Testis (tissue), 5 donors: ENCODE measurements at places on chromosomes 6 and 20.

- no peak for DNase-seq
Measured at GRCh38 chr6:148959008-148959407, 212.2 kb downstream of the UST start.

DNA sequence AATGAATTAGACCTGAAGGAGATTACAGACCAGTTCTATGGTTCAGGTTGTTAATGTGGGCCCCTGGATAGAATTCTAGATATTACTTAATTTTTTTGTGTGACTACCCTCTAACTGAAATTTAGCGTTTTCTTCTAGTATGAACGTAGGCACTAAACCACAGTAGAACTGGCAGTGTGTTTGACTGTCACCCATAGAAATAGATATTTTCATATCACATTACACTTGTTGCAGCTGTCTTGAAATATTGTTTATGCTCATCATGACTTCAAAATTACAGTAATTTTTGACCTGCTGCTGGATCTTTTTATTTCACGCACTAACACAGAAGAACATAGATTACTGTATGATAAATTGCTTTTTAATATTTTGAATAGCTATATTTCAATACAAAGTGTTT lies 31.6 kb downstream of the E2F3 start:
- no peak for DNase-seq

GRCh38 chr20:16555754-16556153 lies 17.5 kb downstream of the KIF16B start:
- no peak for DNase-seq

- DNase-seq: no peak
Measured at GRCh38 chr6:92147246-92147645, 1272.1 kb downstream of the EPHA7 start.

DNA sequence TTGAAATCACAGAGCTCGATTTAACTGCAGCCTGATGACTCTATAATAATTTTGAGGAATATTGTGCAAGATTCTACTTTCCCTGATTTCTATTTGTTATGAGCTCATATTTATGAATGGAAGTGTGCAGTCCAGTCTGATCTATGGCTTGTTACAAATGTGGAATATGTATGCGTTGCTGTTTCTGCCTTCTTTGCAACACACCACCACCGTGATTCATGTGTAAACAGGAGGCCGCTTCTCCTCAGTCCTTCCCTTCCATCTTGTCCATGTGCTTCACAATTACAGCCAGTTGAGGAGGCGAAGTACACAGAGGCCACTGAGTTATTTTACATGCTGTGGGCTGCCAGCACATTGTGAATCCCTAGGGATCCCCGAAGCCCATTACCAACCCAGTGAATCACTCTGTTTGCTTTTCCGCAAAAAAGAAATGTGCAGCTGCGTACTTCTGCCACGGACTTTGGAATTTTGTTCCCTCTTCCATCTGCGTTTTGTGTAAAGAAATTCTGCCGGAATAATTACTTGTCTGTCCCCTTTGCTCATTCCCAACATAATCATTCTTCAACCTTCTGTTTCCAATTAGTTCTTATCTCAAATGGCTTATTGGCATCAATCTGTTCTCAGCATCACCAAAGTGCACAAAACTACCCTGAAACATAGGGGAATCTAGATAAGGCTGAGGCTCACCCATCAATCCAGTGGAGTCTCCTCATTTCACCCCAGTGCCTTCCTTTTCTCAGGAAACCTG lies 551.6 kb upstream of the CITED2 start:
- no peak for DNase-seq

- DNase-seq: no peak
Measured at GRCh38 chr6:41040101-41040939, 1.3 kb upstream of the UNC5CL start.

DNA sequence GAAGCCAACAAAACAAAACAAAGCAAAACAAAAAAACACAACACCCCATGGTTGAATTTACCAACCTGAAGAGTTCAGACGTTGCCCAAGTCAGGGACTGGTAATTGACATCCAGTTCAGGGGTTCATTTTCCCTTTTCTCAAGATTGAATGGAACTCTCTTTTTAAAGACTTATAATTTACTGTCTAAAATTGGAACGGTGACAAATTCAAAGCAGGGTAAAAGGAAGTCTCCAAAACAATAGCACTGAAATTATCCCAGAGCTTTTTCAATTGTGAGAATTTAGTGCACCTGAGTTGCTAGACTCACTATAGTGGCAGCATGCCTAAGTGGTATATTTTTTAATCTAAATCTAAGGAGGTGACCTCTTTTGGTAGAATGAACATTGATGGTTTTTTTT lies 90.9 kb upstream of the PREP start:
- no peak for DNase-seq

DNA sequence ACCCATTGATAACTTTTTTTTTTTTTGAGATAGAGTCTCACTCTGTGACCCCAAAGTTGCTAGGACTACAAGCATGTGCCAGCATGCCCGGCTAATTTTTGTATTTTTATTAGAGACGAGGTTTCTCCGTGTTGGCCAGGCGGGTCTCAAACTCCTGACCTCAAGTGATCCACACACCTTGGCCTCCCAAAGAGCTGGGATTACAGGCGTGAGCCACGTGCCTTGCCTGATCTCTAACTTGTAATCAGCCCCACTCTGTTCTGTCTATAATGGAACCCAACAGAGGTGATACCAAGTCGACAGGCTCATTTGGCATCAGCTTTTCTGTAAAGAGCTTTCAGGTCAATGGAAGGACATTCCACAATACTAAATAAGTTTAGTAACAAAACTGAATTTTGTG lies 99.4 kb downstream of the HFE start:
- no peak for DNase-seq

DNA sequence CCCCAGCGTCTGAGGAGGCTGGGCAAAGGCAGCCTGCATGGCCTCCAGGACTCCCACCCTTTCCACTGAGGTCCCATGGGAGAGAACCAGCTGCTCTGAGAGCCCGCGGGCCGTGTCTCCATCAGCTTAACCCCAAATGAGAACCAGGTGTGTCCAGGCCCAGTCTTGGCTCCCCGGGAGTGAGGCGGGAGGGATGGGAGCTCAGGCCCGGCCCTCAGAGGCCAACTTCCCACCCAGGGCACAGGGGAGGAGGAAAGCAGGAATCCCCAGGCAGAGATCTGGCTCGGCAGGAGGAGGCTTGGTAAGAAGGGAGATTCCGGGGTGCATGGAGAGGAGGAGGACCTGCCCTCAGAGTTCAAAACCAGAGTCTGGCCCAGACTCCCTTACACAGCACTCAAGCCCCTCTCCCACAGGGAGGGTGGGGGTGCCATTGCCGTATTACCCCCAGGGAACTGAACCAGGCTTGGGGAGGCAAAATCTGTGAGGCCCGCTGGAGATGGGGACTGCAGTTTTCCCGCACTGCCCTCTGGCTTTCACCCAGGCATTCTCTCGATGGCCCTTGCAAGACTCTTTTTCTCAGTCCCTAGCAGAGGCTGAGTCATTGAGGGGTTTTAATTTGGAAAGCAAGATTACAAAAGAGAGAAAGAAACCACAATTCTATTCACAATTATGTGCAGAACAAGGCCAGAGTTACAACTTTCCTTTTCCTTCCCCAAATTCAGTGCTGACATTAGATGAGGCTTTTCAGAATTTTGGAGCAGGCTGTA lies 17.1 kb downstream of the FOXF2 start:
- peak; percentile 8 for DNase-seq
